ENCODE measurements at places on chromosomes 1 and 21. TPM values are rescaled to one million over a fixed set of nuclear protein-coding genes. Genes with fewer than 3 reads are reported as not detected.
A peak's percentile ranks its signal among the peaks of the same experiment; 100 is the strongest.

DNA sequence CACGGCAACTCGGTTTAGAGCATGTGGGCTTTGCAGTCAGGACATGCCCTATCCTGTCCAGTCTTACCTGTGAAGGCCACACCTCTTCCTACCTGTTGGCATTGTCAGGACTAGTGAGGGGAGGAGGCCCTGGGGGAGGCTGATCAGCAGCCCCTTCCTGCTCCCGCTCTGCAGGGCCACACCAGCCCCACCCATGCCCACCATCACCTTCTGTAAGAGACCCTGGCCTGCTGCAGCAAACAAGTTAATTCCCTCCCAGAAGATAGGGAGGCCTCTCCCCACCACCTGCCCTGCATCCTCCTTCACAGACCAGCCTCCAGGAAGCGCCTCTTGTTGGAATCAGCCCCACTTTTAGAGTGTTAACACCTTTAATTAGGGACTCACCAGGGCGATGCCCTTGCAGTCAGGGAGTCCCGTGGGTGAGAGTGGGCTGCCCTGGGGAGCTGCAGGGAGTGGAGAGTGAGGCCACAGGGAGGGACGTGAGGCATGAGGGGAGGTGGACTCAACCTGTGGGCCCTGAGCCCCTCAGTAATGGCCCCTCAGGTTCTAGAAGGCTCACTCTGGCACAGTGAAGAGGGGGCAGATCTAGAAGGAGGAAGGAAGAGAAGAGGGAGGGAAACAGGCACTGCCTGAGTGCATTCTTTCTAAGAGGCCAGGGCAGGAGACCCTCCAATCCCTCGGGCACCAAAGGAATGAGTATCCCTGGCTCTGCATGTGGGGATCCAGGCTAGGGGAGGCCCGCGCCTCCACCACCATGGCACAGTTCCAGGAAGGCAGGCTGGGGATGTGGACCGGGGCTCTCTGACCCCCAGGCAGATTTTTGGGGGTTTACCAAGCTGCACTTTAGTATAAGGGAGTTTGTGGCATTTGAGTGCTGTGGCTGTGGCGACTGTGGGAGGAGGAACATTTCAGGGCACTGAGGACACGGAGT lies 8.2 kb downstream of the UMODL1 start:
- no peak for DNase-seq

GRCh38 chr1:223243441-223244050 lies 100.5 kb upstream of the TLR5 start:
- no peak for DNase-seq

DNA sequence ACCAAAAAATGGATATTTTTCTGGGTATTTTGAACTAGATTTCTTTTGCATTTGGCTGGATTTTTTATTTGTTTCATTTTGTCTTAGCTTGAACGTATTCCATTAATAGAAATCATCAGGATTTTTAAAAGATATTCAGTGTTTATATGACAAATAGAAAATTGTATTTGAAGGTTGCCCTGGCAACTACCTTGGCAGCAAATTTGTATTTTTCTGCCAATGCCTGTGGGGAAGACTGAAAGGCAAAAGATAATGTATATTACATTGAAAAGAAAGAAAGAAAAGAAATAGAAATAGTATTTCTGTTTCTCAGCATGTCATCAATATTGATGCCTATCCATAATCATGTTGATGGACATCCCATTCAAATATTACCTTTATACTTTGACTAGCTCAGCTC lies 16.8 kb downstream of the VCAM1 start:
- DNase-seq = no peak

DNA sequence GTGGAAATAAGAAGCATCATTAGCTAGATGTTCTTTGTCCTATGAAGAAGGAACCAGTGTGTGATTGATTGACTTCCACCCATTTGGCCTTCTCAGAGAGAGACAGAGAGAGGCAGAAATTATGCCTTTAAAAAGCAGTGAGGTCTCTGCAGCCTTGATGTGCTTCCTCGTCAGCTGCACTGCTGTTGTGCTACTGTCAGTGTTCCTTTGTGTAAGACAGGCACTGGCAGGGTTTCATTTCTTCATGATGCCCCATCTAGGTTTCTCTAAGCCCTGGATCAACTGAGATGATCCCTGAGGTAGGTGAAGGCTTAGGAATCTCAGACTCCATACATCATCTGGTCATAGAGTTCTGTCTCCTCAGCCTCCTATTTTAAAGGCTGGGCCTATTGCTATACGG lies 34.9 kb downstream of the GPR3 start:
- no peak for DNase-seq

GRCh38 chr1:101178341-101178687 lies 58.5 kb upstream of the S1PR1 start:
- DNase-seq = no peak

- DNase-seq = peak; percentile 24
These were observed 8.2 kb downstream of the SH2D2A start for GRCh38 chr1:156808186-156809030.

- no peak for DNase-seq
These were observed 393.2 kb downstream of the COL11A1 start for GRCh38 chr1:102715150-102715549.

HSD3B1 gene
- total RNA-seq = not detected

KPRP gene
- not detected for total RNA-seq

C1orf56 gene
- 1.9 TPM for total RNA-seq

Measured in activated naive CD8-positive, alpha-beta T cell treated with anti-CD3 and anti-CD28 coated beads, Interleukin-2, amount 10 ng/mL, durations not matched to agents 7 days and 5 days (primary cell).